ENCODE measurements at places on chromosomes 13 and 19. TPM values are rescaled to one million over a fixed set of nuclear protein-coding genes. Genes with fewer than 3 reads are reported as not detected.
A peak's percentile ranks its signal among the peaks of the same experiment; 100 is the strongest.

Gene IGFL4
- not detected for total RNA-seq

DNA sequence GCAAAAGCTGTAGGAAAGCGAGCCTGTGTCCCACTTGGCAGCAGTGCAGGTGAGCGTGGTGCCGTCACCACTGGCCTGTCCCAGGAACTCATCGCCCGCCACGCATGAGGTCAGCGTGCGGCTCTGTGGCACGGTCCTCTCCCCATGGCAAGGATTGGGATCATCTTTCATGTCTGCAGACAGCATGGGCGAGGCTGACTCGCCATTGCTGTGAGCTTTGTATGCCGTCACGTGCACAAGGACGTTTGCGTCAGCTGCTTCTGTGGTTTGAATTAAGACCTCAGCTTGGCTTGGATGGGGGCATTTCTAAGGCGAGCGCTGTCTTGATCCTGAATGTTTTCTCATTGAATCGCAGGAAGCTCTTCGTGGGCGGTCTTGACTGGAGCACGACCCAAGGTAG, 9.8 kb downstream of the DAZAP1 start:
- no peak for DNase-seq
- H3K4me3 ChIP-seq = no peak overlapping the region
- no peak overlapping the region for H3K27ac ChIP-seq
- peaks cover 25% of the 10 kb centered on the region for H3K36me3 ChIP-seq
- H3K27me3 ChIP-seq = no peaks in the 10 kb centered on the region

DNA sequence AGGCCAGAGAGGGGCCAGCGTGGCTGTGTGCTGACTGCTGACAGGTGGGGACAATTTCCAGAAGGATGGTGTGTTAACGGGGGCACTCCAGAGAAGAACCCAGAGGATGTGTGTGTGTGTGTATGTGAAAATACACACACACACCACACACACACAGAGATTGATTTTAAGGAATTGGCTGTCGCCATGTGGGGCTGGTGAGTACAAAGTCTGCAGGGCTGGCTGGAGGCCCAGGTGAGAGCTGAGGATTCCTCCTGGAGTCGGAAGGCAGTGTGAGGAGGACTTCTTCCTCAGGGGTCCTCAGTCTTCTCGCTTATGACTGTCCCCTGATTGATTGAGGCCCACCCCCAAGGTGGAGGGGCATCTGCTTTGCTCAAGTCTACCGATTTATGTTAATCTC, 7.6 kb upstream of the GJB6 start:
- H3K27me3 ChIP-seq = no peaks in the 10 kb centered on the region
- H3K4me1 ChIP-seq = no peaks in the 10 kb centered on the region
- no peaks in the 10 kb centered on the region for H3K36me3 ChIP-seq
- no peak overlapping the region for H3K27ac ChIP-seq
- no peak overlapping the region for H3K4me3 ChIP-seq

- no peak overlapping the region for H3K27ac ChIP-seq
- H3K4me3 ChIP-seq = no peak overlapping the region
Measured at GRCh38 chr19:44623626-44624025, 10.3 kb downstream of the IGSF23 start.

DNA sequence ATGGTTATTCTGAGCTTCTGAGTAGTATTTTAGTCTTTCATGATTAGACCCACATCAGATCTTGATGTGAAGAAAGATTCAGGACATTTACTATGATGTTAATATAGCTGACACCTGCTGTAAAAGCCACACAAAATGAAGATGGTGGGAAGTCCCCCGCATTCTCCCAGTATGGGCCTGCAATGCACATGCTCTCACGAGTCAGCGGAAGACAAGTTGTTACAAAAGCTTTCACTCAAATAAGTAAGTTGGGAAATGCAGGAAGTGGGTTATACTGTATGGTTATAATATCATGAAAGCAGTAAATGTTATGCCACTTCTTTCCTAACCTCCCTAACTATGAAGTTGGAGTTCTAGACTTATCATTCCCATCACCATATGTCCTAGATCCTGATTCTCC, 171.9 kb downstream of the KLF5 start:
- no peak overlapping the region for H3K4me3 ChIP-seq
- H3K27ac ChIP-seq = no peak overlapping the region
- DNase-seq = no peak
- no peaks in the 10 kb centered on the region for H3K27me3 ChIP-seq

Gene GJA3
- total RNA-seq = not detected

Gene KLHL1
- total RNA-seq = 0.05 TPM

DNA sequence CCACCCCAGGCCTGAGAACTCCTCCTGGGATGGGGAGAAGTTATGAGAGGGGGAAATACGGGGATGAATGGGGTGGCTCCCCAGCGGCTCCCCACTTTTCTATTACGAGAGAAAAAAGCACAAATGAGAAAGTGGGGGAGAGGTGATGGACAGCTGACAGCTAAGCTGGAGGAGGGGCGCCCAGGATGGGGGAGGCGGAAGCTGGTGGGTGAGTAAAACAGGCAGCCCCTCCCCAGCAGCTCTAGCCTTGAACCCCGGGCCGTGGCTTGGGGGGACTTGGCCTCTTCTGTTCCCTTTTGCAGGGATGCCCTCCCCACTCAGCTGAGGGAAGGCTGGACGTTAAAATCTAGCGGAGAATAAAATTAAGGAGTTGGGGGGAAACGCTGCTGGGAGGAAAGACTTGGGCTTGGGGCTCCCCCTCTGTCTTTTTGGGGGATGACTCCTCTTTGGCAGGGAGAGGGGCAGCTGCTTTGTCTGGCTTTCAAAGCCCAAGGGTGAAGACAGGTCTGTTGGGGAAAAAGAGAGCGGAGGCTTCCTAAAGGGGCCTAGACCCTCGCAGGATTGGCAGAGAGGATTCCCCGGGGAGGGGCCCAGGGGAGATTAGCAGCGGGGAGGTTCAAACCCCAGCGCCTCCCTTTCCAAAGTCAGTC, 1.4 kb upstream of the SAMD1 start:
- peaks cover 5% of the 10 kb centered on the region for H3K36me3 ChIP-seq
- H3K27me3 ChIP-seq = no peaks in the 10 kb centered on the region
- H3K4me3 ChIP-seq = peak overlapping the region; percentile 100
- H3K27ac ChIP-seq = peak overlapping the region; percentile 82
- DNase-seq = no peak

Gene ATP4B
- not detected for total RNA-seq

- H3K4me1 ChIP-seq = peaks cover 11% of the 10 kb centered on the region
- DNase-seq = no peak
- H3K27me3 ChIP-seq = no peaks in the 10 kb centered on the region
- peak overlapping the region; percentile 81 for H3K4me3 ChIP-seq
- peak overlapping the region; percentile 92 for H3K27ac ChIP-seq
Measured at GRCh38 chr19:10718205-10719196, 622 bp downstream of the DNM2 start.

DNA sequence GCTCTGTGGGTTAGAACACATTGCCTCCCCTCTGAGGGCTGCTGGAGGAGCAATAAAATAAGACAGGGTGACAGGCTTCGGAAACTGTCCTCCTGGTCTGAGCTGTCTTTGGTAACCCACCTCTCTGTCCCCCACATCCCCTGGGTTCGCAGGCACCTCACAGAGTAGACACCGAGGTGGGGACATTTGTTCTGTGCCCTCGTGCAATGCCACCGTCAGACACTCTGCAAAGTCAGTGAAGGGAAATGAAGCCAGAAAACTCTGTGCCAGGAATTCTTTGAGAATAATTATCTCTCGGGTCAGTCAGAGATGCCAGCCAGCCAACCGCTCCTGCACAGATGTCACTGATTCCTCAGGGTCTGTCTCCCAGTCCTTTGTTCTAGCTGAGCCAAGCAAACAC, 493.6 kb downstream of the FOXO1 start:
- H3K4me1 ChIP-seq = no peaks in the 10 kb centered on the region
- H3K27me3 ChIP-seq = peaks cover 2% of the 10 kb centered on the region
- DNase-seq = no peak
- no peaks in the 10 kb centered on the region for H3K36me3 ChIP-seq

DNA sequence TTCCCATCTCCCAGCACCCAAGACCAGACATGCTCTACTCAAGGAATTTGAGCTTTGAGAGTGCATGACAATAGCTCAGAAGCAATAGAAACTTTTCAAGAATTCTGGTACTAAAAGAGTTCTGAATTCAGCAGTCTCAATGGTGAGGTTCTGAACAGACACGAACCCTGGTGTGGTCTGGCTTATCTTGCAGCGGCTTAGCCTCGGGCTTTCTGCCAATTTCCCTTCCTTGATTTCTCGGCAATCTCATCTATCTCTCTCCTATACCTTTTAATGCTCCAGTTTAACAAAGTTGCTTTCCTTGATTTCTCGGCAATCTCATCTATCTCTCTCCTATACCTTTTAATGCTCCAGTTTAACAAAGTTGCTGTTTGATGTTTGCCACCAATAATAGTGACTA, 174.6 kb downstream of the SPRY2 start:
- no peaks in the 10 kb centered on the region for H3K27me3 ChIP-seq
- no peaks in the 10 kb centered on the region for H3K4me1 ChIP-seq
- H3K4me3 ChIP-seq = no peak overlapping the region
- H3K27ac ChIP-seq = no peak overlapping the region
- DNase-seq = no peak

DNA sequence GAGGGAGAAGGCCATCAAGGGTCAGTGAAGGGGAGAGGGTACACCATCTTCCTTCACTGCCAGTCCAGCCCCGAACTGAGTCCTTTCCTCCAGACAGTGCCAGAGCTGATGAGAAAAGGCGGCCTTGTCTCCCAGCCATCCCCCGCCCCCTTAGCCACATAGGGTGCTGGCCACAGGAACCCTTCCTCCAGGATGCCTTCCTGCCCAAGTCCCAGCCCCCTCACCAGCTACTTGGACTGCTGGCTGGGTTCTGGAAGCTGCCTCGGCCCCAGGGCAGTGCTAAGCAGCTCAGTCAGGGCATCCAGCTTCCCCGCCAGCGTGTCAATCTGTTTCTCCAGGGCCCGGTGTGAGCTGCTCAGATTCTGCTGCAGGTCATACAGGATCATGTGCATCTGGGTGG, 12.6 kb upstream of the SMG9 start:
- peak overlapping the region; percentile 100 for H3K27ac ChIP-seq
- peaks cover 42% of the 10 kb centered on the region for H3K36me3 ChIP-seq
- DNase-seq = no peak
- H3K4me1 ChIP-seq = peaks cover 57% of the 10 kb centered on the region
- no peaks in the 10 kb centered on the region for H3K27me3 ChIP-seq

GRCh38 chr19:56838909-56839651, 1.4 kb downstream of the PEG3 start:
- no peaks in the 10 kb centered on the region for H3K36me3 ChIP-seq
- H3K4me1 ChIP-seq = no peaks in the 10 kb centered on the region
- H3K27me3 ChIP-seq = no peaks in the 10 kb centered on the region
- H3K4me3 ChIP-seq = no peak overlapping the region
- no peak overlapping the region for H3K27ac ChIP-seq
- DNase-seq = no peak

DNA sequence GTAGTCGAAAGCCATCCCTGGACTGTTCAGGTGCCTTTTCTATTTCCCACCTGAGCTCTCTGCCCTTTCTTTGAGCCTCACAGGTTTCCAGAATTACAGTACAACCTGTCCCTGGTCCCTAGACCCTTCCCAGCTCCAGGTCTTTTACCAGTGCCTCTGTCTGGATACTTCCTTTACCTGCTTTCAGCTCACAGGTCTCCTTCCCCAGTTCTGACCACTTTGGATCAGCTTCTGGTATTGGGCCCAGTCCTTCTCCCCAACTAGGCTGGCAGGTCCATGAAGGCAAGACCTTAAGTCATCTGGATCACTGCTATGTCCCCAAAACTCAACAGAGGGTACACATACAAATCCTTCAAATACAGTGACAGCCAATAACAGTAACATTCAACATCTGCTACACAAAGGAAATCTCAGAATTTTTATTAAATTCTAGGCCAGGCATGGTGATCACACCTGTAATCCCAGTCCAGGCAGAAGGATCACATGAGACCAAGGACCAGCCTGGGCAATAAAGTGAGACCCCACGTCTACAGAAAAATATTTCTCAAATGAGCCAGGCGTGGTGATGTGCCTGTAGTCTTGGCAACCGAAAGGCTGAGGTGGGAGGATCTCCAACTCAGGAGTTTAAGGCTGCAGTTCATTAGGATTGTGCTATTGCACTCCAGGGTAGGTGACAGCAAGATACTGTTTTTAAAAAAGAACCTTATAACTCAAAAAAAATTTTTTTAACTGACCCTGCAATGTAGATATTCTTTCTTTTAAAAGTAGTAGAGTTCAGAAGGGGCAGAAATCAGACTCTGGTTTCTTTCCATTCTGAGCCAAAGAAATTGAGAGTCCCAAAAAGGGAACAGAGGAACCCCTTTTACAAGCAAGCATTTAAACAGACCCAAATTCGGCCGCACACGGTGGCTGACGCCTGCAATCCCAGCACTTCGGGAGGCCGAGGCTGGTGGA, 1.3 kb downstream of the RPS16 start:
- H3K4me3 ChIP-seq = peak overlapping the region; percentile 97
- H3K4me1 ChIP-seq = peaks cover 36% of the 10 kb centered on the region
- peak overlapping the region; percentile 91 for H3K27ac ChIP-seq
- no peak for DNase-seq
- H3K27me3 ChIP-seq = no peaks in the 10 kb centered on the region

GRCh38 chr19:28074773-28075172, 1138.2 kb downstream of the UQCRFS1 start:
- H3K36me3 ChIP-seq = no peaks in the 10 kb centered on the region
- H3K4me3 ChIP-seq = no peak overlapping the region
- H3K27ac ChIP-seq = peak overlapping the region; percentile 69
- H3K4me1 ChIP-seq = peaks cover 3% of the 10 kb centered on the region
- DNase-seq = peak; percentile 75

- H3K36me3 ChIP-seq = no peaks in the 10 kb centered on the region
- no peak for DNase-seq
- no peaks in the 10 kb centered on the region for H3K4me1 ChIP-seq
- no peaks in the 10 kb centered on the region for H3K27me3 ChIP-seq
- H3K27ac ChIP-seq = no peak overlapping the region
- H3K4me3 ChIP-seq = no peak overlapping the region
Measured at GRCh38 chr19:47699360-47699917, 13.8 kb upstream of the EHD2 start.

- H3K36me3 ChIP-seq = no peaks in the 10 kb centered on the region
- no peaks in the 10 kb centered on the region for H3K4me1 ChIP-seq
- no peak overlapping the region for H3K4me3 ChIP-seq
- H3K27ac ChIP-seq = no peak overlapping the region
Measured at GRCh38 chr13:73832825-73833224, 301.4 kb downstream of the KLF12 start.

DNA sequence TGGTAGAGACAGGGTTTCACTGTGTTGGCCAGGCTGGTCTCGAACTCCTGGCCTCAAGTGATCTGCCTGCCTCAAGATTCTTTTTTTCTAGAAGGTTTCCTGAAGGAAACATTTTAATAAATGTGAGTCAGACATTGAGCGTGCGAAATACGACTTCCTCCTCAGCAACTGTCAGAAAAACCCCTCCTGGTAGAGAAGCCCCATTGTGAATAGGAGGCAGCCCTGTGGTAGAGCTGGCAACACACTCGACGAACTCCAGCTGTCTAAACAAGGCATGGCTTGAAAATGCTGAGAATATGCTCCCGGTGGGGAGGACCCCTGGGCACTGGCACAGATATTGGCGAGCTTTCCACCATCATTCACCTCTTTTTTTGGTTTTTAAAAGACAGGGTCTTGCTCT, 9.8 kb downstream of the ZNF333 start:
- peaks cover 3% of the 10 kb centered on the region for H3K36me3 ChIP-seq
- H3K4me3 ChIP-seq = no peak overlapping the region
- H3K27ac ChIP-seq = no peak overlapping the region
- no peaks in the 10 kb centered on the region for H3K4me1 ChIP-seq
- DNase-seq = no peak
- H3K27me3 ChIP-seq = no peaks in the 10 kb centered on the region

- no peaks in the 10 kb centered on the region for H3K27me3 ChIP-seq
- peaks cover 10% of the 10 kb centered on the region for H3K36me3 ChIP-seq
- no peak overlapping the region for H3K27ac ChIP-seq
- DNase-seq = no peak
- H3K4me3 ChIP-seq = no peak overlapping the region
- H3K4me1 ChIP-seq = peaks cover 4% of the 10 kb centered on the region
Measured at GRCh38 chr13:75554981-75555380, 5.4 kb downstream of the UCHL3 start.

- no peak overlapping the region for H3K27ac ChIP-seq
- H3K4me3 ChIP-seq = no peak overlapping the region
- no peaks in the 10 kb centered on the region for H3K4me1 ChIP-seq
- DNase-seq = no peak
Measured at GRCh38 chr13:51270623-51271415, 48.6 kb downstream of the FAM124A start.
